ENCODE measurements at places on chromosomes 4 and X. TPM values are rescaled to one million over a fixed set of nuclear protein-coding genes. Genes with fewer than 3 reads are reported as not detected.

The COL4A5 gene
- 5.6 TPM for total RNA-seq

The ADGRG2 gene
- 0.38 TPM for total RNA-seq

DNA sequence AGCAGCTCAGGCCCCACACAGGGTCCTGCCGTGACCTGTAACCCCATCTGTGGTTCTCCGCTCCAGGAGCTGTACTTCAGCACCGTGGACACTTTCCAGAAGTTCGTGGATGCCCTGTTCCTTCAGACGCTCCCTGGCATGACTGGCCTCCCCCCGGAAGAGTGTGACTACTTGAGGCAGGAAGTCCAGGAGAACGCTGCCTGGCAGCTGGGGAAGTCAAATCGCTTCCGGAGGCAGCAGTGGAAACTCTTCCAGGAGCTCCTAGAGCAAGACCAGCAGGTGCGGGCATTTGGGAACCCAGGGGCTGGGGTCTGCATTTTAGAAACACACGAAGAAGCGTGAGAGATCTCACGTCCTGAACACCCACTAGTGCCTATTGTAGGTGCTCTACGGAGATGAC, 72.5 kb downstream of the EVC start:
- DNase-seq = no peak

GRCh38 chrX:3348191-3348590, 1.7 kb upstream of the MXRA5 start:
- DNase-seq = no peak
